CD4-positive, alpha-beta T cell (primary cell): ENCODE measurements at places on chromosomes 12 and 14. TPM values are rescaled to one million over a fixed set of nuclear protein-coding genes. Genes with fewer than 3 reads are reported as not detected.

RIMBP2 gene
- total RNA-seq = not detected

SLC5A8 gene
- not detected for total RNA-seq

RAB21 gene
- total RNA-seq = 106 TPM

TBC1D30 gene
- 0.28 TPM for total RNA-seq

GDF3 gene
- not detected for total RNA-seq

PLEK2 gene
- total RNA-seq = 1.4 TPM

PIP4K2C gene
- total RNA-seq = 15.1 TPM

LUM gene
- total RNA-seq = not detected

RAD9B gene
- total RNA-seq = 0.63 TPM

SDS gene
- total RNA-seq = not detected

TCTN2 gene
- 3.5 TPM for total RNA-seq

TAMALIN gene
- 525 TPM for total RNA-seq

ZBTB25 gene
- total RNA-seq = 56.8 TPM

LLPH gene
- total RNA-seq = 27.3 TPM

EFS gene
- not detected for total RNA-seq

KRT71 gene
- total RNA-seq = not detected

KCNJ8 gene
- not detected for total RNA-seq

CPNE6 gene
- not detected for total RNA-seq

RPS6KL1 gene
- total RNA-seq = 12.7 TPM

GLIPR1L1 gene
- not detected for total RNA-seq

GPRC5D gene
- total RNA-seq = not detected

LRP1 gene
- total RNA-seq = 8.5 TPM

USP44 gene
- 1.5 TPM for total RNA-seq

ZC3H14 gene
- total RNA-seq = 36.5 TPM

HOXC12 gene
- total RNA-seq = not detected

CMKLR1 gene
- not detected for total RNA-seq

TCL1A gene
- total RNA-seq = not detected

ADAMTS20 gene
- total RNA-seq = not detected

CLEC12A gene
- 0.42 TPM for total RNA-seq

CEBPE gene
- total RNA-seq = not detected

BCL11B gene
- total RNA-seq = 254 TPM

NKX2-8 gene
- total RNA-seq = not detected

INTS13 gene
- total RNA-seq = 12.1 TPM

CLECL1 gene
- total RNA-seq = 0.44 TPM

ZDHHC22 gene
- total RNA-seq = not detected

SOX5 gene
- total RNA-seq = not detected

A2M gene
- total RNA-seq = not detected

C14orf132 gene
- 2.0 TPM for total RNA-seq

ZFP36L1 gene
- total RNA-seq = 254 TPM

DHRS2 gene
- total RNA-seq = not detected

AICDA gene
- not detected for total RNA-seq

TBX5 gene
- not detected for total RNA-seq

TPI1 gene
- total RNA-seq = 48.7 TPM

GXYLT1 gene
- 8.0 TPM for total RNA-seq

ATL1 gene
- 1.2 TPM for total RNA-seq

SMIM41 gene
- not detected for total RNA-seq

ST8SIA1 gene
- 5.6 TPM for total RNA-seq

CSAD gene
- 56.7 TPM for total RNA-seq

NGB gene
- total RNA-seq = not detected

C12orf42 gene
- 4.8 TPM for total RNA-seq

BBOF1 gene
- total RNA-seq = 2.4 TPM

A2ML1 gene
- not detected for total RNA-seq

LGALS3 gene
- total RNA-seq = 11.7 TPM

B4GALNT1 gene
- total RNA-seq = not detected

DIO2 gene
- not detected for total RNA-seq

ERP29 gene
- 117 TPM for total RNA-seq

PTPRR gene
- total RNA-seq = not detected

CGRRF1 gene
- 34.5 TPM for total RNA-seq
